Right ventricle myocardium inferior (tissue), 1 donor: ENCODE measurements at places on chromosomes 7 and 10. TPM values are rescaled to one million over a fixed set of nuclear protein-coding genes. Genes with fewer than 3 reads are reported as not detected.

- no peak for DNase-seq
Measured at GRCh38 chr7:41910940-41911600, 208.2 kb upstream of the INHBA start.

DNA sequence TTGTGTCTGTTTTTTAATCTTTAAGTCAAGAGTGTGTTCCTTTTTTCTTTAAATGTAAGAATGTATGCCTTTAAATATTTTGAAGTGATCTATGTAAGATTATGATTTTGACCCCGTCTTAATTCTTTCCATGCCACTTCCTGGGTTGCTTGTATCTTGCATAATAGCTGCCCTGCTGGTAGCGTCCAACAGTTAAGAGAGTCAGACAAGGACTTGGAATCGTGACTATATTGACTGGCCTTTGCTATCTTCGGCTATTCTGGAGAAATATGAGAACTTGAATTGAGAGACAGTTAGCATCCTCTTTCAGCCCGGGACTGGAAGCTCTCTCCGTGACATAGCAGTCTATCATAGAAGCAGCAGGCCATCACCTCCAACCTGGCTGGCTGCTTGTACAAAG lies 13.0 kb downstream of the NRP1 start:
- DNase-seq = no peak

- no peak for DNase-seq
Measured at GRCh38 chr7:16741676-16742075, 11.9 kb upstream of the TSPAN13 start.

Gene SMURF1
- total RNA-seq = 9.6 TPM

GRCh38 chr7:12217311-12217710 lies 6.2 kb downstream of the TMEM106B start:
- no peak for DNase-seq

- DNase-seq = no peak
Measured at GRCh38 chr10:88039496-88040200, 176.2 kb downstream of the PTEN start.

Gene C10orf62
- total RNA-seq = 0.97 TPM

- DNase-seq = no peak
Measured at GRCh38 chr7:75667938-75668337, 70.8 kb downstream of the HIP1 start.

DNA sequence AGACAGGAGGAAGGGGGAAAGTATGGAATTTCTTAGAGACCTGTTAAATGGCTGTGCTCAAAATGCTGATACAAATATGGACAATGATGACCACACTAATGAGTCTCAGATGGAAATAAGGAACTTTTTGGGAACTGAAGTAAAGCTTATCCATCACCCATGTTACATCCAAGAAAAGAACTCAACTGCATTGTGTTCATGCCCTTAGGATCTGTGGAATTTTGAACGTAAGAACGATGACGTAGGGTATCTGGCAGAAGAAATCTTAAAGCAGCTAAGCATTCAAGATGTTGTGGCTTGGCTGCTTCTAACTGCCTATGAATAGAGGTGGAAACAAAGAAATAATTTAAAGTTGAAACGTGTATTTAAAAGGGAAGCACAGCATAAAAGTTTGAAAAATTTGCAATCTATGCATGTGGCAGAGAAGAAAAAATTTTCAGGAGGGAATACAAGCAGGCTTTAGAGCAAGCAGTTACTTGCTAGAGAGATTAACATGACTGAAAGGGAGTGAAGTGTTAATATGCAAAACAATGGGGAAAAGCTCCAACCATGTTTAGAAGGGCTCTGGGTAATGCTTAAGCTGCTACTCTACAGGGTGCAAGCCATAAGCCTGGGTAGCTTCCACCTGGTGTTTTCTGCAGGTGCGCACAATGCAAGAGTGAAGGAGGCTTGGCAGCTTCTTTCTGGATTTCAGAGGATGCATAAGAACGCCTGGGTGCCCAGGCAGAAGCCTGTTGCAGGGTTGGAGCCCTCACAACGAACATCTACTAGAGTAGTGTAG lies 499.7 kb upstream of the SEMA3D start:
- DNase-seq = no peak

GRCh38 chr10:30169342-30169741 lies 110.0 kb upstream of the JCAD start:
- no peak for DNase-seq

Gene BAIAP2L1
- total RNA-seq = 1.6 TPM

DNA sequence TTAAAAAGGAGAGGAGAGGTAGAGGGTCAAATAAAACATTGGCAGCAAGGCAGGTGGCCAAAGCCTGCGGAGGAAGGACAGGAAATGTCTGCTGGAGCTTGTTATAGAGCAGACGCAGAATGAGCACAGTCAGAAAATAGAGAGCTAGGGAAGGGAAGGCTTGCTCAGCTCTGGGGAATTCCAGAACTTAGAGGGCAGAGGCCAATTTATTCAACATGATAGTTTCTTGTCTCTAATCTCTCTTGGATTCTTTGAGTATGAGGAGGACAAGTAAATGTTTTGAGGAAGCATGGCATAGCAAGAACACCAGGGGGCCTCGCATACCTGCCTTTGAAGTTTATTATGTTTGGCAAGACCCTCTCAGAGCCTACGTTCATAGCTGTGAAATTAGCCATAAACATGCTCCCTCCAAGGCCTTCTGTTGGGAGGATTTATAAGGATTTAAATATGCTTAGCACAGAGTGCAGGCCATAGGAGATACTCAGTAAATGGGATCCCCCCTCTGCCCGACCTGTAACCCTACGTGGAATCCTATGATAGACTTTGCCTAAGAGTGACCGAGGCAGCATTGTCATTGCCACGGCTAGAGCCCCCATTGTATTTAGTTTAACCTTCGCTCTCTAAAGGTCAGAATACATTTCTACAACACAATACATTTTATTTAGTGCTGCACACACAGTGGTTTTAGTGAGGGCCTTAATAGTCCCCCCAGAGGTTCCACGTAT lies 293.9 kb downstream of the CCDC3 start:
- DNase-seq = no peak

Gene LIPA
- total RNA-seq = 19.3 TPM

DNA sequence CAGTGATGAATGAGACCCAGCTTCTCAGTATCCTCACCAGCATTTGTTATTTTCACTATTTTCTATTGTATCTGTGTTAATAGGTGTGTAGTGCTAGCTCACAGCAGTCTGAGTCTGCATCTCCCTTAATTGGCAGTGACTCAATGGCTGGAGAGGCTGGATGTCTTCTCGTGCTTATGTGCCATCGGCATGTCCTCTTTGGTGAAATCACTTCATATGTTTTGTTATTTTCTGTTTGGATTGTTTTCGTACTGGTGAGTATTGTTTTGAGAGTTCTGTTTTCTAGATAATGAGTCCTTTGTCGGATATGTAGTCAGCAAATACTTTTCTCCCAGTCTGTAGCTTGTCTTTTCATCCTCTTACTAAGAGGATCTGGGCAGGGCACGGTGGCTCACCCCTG lies 66.1 kb downstream of the AMZ1 start:
- DNase-seq = no peak
